ENCODE measurements at places on chromosomes 7 and 10.
A peak's percentile ranks its signal among the peaks of the same experiment; 100 is the strongest.

GRCh38 chr7:79548727-79549126, 95.3 kb upstream of the MAGI2 start:
- no peak for DNase-seq

GRCh38 chr10:11359869-11360268, 251.6 kb downstream of the USP6NL start:
- DNase-seq = no peak

GRCh38 chr10:71290331-71290730, 28.7 kb upstream of the SLC29A3 start:
- no peak for DNase-seq

- peak; percentile 40 for DNase-seq
Measured at GRCh38 chr10:126290232-126290631, 98.0 kb downstream of the ADAM12 start.

- no peak for DNase-seq
Measured at GRCh38 chr10:53009961-53010907, 237.7 kb upstream of the MBL2 start.

GRCh38 chr10:133357285-133358161, at the start of gene FUOM:
Gene FUOM (minus strand): TSS chr10:133358019. CDS start chr10:133358007, 12 bp downstream.
- peak; percentile 90 for DNase-seq

- DNase-seq = peak; percentile 39
Measured at GRCh38 chr10:33618196-33618595, 283.7 kb upstream of the NRP1 start.

GRCh38 chr7:117036836-117037235, 83.5 kb downstream of the ST7 start:
- DNase-seq = no peak

GRCh38 chr7:100566018-100566531, 7.6 kb downstream of the SAP25 start:
- no peak for DNase-seq

- DNase-seq = peak; percentile 33
Measured at GRCh38 chr10:47062441-47063200, 151.4 kb downstream of the PTPN20 start.

- no peak for DNase-seq
Measured at GRCh38 chr7:127708201-127708600, 56.2 kb downstream of the SND1 start.

- DNase-seq = peak; percentile 78
Measured at GRCh38 chr10:90847436-90847835, 10.4 kb downstream of the HTR7 start.

- DNase-seq = peak; percentile 46
Measured at GRCh38 chr7:37448011-37448635, 541 bp downstream of the ELMO1 start.

DNA sequence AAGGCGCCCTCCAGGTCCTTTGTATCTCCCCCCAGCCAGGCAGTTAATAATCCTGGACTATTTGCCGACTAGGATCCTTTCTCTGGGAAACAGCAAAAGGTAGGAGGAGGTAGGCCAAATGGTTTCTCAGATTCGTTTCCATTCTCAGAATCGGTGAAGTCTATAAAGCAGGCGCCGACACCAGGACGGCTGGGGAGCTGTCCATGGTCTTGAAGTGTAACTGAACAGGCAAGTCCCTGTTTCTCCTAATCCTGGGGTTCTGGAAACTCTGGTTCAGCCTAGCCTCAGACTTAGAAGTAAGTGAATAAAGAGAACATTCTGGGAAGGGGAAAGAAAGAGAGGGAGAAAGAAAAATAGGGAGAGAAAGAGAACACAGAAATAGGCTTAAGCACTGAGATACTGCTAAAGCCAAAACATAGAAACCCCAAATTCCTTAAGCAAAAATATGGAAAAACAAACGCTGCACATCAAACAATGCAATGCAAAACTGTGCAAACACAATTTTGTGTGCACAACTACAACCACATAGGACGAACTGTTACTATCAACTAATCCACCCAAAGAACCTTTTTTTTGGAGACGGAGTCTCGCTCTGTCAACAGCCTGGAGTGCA, 11.1 kb upstream of the INA start:
- peak; percentile 61 for DNase-seq

DNA sequence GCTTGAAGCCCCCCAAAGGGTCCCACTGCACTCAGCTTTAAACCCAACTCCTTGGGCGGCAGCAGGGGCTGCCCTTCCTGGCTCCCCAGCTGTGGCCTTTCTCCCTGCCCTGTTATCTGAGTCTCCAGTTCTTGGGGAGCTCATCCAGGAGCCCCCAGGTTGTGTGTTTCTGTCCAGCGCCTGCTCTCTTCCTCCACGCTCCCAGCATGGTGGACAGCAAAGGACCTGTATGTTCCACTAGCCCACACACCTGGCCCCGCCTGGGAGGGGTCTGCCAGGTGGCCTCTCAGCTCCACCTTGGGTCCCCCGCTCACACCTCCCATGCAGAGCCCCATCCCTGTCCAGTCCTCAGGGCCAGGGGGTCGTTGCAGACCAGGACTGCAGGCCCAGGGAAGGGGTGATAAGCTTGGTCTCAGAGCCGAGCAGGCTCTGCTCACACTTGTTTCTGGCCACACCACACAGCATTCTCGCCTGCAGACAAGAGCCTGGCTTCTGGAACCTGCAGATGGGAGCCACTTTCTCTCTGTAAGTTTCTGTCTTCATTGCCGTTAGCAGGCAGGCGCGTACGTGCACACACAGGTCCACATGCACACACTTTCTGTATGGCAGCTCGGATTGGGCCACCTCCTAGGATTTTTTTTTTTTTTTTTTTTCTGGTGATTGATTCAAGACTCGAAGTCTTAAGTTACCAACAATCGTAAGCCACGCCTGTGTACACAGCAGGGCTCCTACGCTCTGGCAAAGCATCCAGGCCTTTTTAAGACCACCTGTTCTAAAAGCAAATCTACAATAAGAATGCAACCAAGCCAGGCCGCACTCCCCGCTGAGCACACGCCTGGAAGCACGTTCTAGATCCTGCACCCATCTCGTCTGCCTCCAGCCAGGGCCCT, 104.6 kb downstream of the CYTH3 start:
- no peak for DNase-seq

DNA sequence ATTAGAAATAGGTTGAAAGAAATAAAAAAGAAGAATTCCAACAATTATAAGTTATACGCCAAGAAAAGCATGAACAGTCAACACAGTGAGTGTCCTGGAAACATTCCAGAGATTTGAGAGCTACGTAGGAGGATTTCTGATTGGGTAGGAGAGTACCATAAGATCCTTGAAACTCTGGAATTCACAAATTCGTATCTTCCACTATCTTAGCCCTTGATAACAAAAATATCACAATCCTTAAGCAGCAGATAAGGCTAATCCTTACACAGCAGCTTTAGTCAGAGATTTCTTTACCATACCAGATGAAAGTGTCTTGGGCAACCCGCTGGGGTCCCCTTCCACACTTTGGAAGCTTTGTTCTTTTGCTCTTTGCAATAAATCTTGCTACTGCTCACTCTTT, 8.2 kb downstream of the TPK1 start:
- DNase-seq = no peak

DNA sequence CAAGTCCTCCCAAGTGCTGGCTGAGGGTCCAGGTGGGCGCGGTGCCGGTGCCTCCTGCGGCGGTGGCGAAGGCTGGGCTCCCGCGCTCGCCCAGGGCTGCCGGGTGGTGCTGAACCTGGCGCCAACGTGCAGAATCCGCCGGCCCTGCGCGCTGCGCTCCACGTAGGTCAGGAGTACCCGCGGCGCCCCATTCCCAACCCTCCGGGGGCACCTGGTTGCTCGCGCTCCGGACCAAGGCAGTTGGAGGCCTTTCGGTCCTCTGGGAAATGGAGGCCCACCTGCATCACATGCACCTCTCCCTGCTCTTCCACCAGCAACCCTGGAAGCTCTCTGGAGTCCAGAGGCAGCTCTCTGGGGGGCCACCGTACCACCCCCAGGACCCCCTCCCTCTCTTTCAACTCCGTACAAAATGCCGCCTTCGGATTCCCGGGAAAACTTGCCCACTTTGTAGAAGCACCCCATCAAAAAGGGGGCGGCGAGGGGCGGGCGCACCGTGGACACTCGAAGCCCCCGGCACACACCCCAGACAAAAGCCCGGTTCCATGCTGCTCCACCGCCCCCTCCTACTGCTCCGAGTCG, 745 bp downstream of the SLC16A9 start:
- DNase-seq = peak; percentile 25

DNA sequence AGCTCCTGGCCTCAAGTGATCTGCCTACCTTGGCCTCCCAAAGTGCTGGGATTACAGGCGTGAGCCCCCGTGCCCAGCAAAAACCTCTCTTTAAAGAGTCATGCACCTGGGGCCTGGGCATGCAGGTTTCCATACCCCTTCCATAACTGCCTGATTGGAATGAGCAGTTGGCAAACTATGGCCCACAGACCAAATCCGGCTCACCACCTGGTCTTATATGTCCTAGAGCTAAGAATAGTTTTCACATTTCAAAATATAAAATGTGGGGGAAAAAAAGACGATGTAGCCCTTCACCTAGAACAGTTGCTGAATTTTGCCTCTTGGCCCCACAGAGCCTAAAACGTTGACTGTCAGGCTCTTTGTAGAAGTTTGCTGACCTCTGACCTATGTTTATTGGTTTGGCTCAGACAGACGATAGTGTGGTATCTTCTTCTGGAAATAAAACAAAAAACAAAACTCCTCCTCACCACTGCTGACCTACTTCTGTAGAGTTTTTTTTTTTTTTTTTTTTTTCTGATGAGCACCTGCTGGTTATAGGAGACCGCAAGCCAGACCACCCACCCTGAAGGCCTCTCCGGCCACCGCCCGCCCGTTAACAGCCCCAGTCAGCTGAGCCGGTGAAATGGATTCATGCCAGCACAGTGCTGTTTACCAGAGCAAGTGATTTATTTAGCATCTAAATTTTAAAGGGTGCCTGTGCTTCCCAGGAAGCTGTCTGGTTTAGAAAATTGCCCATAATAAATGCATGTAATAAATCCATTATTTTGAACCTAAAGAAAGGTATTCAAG, 33.5 kb upstream of the SFRP5 start:
- DNase-seq = no peak

GRCh38 chr7:67019562-67020390, 23.1 kb downstream of the TYW1 start:
- peak; percentile 30 for DNase-seq

GRCh38 chr7:90951986-90952954, 312.0 kb upstream of the FZD1 start:
- no peak for DNase-seq

Data from Kasumi-1 (cell line).